Lower lobe of right lung (tissue), 2 donors: ENCODE measurements at places on chromosomes 3 and 15.

DNA sequence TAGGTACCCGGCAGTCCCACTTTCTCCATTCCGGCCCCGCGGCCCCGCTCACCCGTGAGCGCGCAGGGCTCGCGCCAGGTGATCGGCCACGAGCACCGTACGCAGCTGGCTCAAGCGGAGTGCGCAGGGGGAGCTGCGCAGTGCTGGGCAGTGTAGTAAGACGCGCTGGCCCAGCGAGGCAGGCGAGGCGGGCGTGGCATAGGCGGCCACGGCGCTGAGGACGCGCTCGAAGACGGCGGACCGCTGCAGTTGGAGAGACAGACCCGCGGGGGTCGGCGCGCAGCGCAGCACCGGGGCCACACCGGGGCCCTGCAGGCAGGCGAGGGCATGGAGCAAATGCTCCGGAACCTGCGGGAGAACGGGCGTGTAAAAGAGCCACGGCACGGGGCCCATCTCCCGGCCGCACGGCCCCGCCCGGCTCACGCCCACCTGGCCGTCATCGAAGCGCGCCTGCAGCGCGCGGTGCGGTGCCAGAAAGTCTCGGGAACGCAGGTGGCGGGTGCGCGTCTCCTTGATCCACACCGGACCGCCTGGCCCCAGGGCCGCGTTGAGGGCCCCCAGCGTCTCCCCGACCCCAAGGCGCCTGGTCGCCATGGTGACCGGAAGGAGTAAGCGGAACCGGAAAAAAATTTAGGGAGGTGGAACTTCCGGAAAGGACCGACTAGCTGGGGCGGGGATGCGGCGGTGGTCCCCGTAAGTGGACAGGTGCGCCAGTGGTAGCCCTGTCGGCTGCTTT lies at the start of gene DALRD3:
TSS of gene DALRD3 (minus strand) at position 610 of the 736 bp plus-strand sequence. CDS start at position 594, 16 bp downstream.
- DNase-seq: peak; percentile 79

- DNase-seq: no peak
Observed at GRCh38 chr3:17430582-17430981, 311.8 kb downstream of the TBC1D5 start.

- no peak for DNase-seq
Observed at GRCh38 chr3:168457954-168458539, 362.3 kb upstream of the GOLIM4 start.

GRCh38 chr3:73144276-73144675 lies 82.8 kb downstream of the EBLN2 start:
- no peak for DNase-seq
